Fibroblast of skin of scalp (primary cell): ENCODE measurements at places on chromosomes 2 and 18.

DNA sequence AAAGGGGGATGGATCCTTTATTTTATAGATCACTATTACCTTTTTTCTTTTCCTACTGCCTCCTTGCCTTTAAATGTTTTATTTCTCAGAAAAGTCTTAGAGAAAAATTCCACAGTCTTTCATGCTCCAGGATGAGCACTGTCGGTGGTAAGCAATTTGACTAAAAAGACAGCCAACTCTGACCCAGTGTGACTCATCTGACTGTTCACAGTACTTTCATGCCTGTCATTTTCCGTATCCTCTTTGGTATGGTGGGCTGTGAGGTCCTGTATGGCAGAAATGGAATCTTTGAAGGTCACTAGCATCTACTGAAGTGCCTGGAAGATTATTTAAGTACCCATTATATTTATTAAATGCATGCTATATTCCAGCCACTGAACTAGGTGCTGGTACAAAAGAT is 2.1 kb upstream of the RFTN2 start:
- peak; percentile 60 for DNase-seq

DNA sequence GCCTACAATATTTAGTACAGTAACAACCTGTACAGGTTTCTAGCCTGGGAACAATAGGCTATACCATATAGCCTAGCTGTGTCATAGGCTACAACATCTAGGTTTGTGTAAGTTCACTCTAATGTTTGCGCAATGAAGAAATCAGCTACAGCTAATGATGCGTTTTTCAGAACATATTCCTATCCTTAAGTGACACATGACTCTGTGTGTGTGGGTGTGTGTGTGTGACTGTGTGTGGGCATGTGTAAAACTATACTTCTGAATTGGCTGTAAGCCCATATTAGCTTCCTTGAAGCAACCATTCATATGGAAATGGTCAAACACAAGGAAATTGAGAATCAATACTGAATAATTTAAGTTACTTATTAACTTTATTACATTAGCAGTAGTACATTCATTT is 120.8 kb upstream of the SULT1C3 start:
- no peak for DNase-seq

DNA sequence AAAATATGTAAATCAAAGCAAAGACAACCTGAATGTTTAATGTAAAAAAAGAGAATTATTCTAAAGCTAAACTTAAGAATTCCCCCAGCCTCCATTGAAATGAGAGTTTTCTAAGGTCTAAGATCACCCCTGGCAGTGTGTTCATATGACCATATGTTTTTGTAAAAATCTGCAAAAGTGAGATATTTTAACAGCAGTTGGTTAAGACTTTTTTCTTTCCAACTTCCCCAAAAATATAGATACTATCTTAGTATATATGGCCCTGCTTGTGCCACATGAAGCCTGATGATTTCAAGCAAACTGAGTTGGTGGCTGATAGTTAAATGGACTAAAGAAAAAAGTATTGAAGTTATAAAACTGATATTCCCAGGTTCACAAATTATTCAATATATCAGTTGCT is 35.4 kb downstream of the ZNF804A start:
- DNase-seq: no peak

GRCh38 chr2:20524412-20525040 is 77.7 kb downstream of the RHOB start:
- DNase-seq: peak; percentile 16
